ENCODE measurements at places on chromosomes 5 and 9.
A peak's percentile ranks its signal among the peaks of the same experiment; 100 is the strongest.

DNA sequence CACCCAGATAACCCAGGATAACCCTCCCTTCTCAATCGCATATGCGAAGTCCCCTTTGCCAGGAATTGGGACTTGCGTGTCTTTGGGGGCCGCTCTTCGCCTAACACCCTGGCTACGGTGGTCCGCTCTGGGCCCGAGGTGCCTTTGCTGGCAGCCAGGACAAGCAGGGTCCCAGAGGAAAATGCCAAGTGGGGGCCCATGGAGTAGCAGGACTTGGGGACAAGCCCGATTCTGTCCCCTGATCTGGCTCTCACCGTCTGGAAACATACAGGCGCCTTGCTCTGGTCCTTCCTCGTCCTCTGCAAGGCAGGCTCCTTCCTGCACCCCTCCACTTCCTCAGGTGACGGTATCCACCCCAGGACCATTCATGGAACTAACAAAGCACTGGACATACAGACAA is 78.1 kb upstream of the UNC5A start:
- DNase-seq = no peak

GRCh38 chr9:106875529-106875928 is 12.6 kb downstream of the ZNF462 start:
- no peak for DNase-seq

GRCh38 chr9:27818348-27818747 is 245.1 kb upstream of the C9orf72 start:
- no peak for DNase-seq

DNA sequence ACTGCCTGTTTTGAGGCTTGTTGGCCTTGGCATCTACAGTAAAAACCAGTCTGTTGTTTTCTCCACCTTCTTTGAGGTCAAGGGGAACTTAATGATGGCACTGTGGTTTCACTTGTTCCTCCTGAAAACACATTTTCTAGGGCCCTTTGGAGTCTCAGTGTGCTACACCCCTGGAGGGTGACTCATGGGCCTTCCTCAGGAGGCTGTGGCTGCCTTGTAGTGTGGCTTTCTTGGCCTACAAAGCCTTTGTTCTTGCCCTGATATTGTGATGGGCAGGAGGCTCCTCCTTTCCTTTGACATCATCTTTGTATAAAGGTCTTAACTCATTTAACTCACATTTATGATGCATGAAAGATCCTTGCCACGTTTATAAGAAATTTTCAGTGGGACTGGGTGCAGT is 56.3 kb upstream of the GPBP1 start:
- DNase-seq = peak; percentile 47

DNA sequence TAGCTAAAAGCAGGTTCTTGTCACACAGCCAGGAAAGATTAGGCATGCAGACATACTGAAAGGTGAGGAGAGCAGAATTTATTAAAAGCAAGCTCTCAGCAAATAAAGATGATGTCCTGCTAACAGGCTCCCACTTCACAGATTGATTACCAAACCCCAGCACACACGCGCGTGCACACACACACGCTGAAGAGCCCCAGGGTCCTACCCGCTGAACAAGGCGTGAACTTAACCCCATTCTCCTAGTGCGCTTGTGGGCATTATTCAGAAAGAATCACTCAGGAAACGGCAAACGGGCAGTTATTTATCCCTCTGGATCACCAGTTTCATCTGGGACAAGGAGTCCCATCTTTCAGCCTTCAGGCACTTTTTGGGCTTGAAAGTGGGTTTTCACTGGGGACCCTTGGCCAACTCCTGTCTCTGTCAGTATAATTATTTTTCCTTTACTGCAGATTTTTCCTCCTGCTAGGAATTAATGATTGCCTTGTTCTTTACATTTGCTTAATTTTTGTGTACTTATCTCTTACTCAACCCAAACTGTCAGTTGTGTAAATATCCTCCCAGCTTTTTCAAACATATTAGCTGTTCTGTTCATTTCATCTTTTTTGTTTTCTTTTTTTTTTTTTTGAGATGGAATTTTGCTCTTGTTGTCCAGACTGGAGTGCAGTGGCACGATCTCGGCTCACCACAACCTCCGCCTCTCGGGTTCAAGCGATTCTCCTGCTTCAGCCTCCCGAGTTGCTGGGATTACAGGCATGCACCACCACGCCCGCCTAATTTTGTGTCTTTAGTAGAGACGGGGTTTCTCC is 92.6 kb downstream of the RIC1 start:
- no peak for DNase-seq

DNA sequence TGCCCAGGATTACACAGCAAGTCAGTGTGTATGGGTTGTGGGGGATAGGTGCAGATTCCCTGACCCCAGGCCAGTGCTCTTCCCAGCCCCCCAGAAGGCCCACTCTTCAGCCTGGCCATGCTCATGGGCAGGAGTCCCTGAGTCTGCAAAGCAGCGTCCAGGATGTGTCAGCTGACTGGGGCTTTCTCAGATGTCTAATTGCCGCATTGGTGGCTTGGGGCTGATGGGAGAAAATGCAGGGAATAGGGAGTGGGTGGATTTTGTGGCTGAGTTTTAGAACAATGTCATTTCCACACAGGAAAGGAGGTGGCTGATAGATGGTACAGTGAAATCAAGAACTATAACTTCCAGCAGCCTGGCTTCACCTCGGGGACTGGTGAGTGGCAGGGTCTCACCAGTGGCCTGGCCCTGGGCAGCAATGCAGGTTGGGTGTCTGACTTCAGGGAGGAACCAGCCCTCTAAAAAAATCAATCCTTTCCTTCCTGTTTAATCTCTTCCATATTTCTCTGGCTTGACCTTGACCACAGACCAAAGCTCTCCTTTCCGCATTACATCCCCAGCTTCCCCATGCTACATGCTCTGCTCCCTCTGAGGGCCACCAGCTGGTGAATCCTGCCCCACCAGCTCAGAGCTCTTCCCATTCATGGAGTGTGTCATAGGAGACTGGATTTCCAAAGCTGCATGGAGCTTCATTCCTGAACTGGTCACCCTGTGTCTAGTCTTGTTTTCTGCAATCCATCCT is 14.2 kb downstream of the GLIPR2 start:
- DNase-seq = no peak

DNA sequence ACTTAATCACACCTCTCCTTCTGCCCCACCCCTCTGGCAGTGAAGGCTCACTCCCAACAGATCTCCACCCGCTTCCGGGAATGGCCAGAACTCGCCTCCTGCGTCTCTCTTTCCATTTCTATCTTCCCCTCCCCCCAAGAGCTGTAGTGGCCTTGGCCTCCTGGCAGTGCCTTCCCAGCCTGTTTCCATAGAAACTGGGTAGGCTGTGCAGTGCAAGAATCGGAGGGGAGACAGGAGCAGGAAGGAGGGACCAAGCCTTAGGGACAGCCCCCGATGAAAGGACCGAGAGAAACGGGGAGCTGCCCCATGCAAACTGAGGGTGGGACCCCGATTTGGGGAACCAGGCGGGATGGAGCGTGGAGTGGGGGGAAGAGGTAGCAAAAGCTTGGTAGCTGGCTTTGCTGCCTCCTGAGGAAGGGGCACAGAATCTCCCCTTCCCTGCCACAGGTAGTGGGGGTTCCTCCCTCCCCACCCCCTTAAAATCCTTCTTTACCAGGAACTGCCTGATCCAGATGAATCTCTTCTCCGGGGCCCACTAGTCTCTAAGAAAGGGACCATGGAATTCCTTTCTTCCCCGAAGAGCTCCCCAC is 4.5 kb upstream of the PCDH1 start:
- DNase-seq = no peak

DNA sequence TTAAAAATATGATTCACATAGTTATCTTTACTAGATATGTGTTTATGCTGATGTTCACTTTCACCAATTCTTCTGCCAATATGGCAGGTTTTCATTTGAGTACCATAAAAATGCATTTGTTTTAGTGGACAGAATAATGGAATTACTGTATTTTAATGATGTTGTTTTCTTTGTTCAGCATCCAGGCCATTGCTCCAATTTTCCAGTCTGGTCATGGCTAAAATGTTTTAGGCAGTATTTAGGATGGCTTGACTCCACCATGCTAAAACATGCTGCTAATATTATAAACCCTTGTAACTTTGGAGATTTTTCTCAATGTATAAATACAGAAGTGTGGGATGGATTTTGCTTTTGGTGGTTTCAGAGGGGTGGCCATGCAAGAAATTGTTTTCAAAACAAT is 273.0 kb upstream of the RPS23 start:
- DNase-seq = no peak

DNA sequence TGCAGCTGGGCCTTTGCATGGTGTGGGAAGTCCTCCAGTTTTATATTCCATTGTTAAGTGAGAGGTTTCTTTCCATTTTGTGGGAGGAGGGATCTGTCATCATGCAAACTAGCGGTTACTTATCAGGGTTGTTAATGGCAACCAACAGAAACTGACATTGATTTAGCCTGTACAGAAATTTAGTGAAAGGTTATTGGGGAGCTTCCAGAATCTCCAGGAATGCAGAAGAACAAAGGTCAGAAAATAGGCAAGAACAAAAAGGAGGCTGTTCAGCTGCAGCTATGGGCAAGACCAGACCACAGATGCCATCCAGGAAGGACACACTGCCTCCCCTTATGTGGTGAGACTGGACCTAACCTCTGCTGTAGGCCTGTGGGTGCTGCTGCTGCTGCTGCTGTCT is 395.8 kb downstream of the KDM4C start:
- DNase-seq = no peak

DNA sequence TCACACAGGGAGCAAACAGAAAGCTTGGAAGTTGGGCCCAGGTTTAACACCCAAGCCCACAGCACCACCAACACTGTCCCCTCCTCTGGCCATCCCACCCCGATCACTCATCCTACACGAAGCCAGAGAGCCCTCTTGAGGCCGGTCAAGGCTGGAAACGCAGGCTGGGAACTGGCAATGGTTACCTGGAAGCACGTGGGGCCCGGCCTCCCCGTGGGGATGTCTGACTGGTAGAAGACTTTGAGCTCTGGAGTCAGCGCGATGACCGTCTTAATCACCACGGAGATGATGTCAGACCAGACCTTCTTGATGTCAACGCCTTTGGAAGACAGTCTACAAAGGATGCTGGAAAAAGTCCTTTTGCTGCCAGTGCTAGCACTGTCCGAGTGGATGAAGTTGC is 104.1 kb downstream of the TTLL11 start:
- DNase-seq = no peak

DNA sequence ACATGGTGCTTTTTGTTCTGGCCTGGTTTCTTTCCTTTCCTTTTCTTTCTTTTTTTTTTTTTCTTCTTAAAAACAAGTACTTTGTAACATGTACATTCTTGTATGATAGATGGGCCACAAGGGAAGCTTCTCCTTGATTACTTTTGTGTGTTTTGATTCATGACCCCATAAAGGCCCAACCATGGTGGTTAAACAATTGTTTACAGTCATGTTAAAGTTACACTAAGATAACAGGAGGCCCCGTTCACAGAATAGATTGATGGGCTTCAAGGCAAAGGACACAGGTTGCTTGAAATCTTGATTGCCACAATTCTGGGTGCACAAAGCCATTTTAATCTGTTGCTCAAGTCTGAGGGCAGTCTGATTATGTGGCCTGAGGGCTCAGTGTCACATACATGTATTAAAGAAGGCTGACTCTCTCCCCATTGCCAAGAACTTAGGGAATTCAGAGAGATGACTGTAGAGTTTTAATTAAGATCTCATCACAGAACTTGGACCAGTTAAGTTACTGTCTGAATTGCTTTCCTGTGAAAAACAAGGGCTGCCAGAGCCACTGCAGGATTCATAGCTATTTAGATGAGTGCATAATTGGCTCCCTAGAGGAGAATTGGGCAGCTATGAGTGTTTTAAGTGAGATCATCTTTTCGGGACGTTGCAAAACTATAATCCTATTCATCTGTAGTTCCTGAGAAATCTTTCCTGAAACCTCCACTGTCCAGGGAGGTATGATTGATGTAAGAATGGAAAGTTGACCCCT is 163.4 kb downstream of the TLE4 start:
- DNase-seq = no peak

DNA sequence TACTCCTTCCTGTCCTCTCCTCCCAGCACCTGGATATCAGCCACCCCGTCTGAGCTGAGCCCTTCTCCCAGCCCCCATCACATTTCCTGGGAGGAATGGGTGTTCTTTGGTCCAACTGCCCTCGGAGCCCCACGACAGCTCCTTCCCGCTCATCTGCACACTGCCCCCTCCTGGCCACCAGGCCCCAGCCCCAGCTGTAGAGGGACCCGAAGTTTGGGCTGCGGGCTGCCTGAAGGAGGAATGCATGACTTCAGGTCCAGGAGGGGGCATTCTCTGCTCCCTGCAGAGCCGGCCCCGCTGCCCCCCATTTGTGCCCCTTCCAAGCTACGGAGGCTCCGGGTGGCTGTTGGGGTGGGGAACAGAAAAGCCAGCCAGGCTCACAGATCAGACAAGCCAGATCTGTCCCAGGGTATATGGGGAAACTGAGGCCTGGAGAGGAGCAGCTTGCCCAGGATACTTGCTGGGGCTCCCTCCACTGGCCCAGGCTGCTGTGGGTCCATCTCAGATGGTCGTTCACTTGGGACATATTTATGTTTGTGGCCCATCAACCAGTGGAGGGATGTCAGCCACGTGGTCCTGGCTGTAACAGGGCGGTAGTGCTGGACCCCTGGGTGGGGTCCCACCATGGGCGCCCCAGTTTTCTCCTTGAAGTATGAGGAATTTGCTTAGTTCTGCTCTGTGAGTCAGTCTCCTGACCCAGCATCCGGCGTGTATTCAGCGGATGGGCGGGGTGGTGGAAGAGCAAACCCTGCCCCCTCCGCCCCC is 33.1 kb downstream of the DAB2IP start:
- peak; percentile 13 for DNase-seq

GRCh38 chr5:172791286-172791685 is 20.3 kb upstream of the DUSP1 start:
- no peak for DNase-seq

- DNase-seq = no peak
Measured at GRCh38 chr9:23621924-23622323, 204.1 kb downstream of the ELAVL2 start.

DNA sequence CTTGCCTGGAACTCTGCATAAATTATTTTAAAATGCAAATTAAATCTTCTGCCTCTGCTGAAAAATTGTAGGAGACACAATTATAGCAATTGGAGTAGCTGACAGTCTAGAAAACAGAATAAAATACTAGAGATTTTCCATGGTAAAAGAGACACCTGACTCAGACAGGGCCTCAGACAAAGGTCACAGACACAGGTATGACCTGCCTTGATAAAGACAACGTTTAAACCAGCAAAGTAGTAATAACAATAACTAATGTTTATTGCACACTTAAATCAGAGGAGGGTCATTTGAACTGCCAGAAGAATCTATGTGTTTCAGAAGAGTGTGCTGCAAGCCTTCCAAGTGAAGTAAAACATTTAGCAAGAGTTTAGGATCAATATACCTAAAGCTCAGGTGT is 3.9 kb downstream of the SOWAHA start:
- DNase-seq = no peak

DNA sequence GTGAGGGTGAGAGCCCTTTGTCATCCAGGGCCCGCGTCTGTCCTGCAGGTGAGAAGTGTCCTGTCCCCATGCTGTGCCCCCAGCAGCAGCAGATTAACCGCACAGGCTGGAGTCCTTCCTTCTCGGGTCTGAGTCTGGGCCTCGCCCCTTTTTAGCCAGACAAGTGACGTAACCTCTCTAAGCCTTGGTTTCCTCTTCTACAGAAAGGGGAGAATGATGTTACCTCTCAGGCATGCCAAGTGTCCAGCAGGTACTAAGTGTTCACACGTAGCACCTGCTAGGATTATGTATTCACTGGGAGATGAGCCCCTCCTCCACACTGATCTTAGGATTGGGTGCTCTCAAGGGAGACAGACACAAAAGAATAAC is 6.9 kb downstream of the NEURL1B start:
- DNase-seq = no peak
